ENCODE measurements at places on chromosomes 12 and 14.

GRCh38 chr12:12726555-12727093, 9.5 kb downstream of the CDKN1B start:
- DNase-seq: no peak

DNA sequence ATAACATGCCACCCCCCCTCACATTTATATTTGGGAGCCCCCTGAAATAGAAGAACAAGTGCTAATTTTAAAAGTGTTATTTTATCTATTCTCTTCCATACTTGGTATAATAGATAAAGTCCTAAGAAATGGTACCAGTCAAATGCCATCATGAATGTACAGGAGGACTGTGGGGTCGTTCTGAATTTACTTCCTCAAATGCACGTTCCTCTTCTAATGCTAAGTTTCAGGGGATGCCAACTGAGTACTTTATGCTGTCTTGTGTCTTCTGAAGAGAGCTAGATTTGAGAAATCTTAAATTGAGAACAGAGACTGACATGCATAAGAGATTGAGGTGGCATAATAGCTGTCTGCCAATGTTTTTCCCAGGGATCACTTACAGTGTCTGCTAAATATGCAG, 59.0 kb downstream of the CFAP54 start:
- no peak for DNase-seq

DNA sequence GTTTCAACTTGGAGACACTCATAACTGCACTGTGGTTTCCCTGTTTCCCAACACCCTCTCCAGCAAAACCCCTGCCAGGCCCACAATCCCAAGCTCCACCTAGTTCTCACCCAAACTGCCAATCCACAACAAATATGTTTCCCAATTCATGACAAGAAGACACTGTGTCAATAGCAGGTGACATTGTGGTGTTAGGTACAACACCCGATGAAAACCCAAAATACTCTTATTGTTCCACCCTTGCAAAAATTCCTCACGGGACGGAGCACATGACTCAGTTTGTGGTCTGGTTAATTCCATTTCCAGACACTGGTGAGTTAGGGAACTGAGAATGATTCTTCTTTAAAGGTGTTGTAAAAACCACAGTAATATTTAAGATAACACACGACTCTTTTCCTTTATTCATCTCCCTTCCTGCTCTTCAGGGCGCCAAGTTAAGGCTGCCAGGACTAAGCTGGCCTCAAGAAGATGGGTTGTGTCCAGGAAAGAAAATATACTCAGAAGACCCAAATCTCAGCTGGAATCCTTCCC, 735.5 kb downstream of the MED13L start:
- DNase-seq: no peak

- no peak for DNase-seq
Measured at GRCh38 chr12:21718403-21718802, 56.1 kb downstream of the KCNJ8 start.

DNA sequence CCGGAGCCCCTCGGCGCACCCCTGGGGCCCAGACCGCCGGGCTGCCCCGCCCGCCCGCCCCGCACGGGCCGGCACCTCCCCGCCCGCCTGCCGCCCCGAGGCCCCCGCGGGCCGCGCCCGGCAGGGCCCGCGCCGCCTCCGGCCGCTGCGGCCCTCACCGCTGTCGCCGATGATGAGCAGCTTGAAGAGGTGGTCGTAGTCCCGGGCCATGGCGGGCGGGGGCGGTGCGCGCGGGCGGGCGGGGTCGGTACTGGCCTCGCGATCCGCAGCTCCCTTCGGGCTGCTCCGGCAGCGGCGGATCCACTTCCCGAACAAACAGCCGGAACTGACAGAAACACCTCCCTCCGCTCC, at the start of gene RAB35:
Gene RAB35, minus strand, starts transcription at position 313 of the 351 bp plus-strand sequence. Its CDS starts 103 bp downstream, at position 210.
- DNase-seq: no peak

GRCh38 chr14:37369425-37369824, 171.7 kb downstream of the MIPOL1 start:
- DNase-seq: no peak

- no peak for DNase-seq
Measured at GRCh38 chr12:100403446-100403845, 46.6 kb downstream of the SLC17A8 start.

- DNase-seq: no peak
Measured at GRCh38 chr12:103241184-103241583, 254.6 kb downstream of the C12orf42 start.

DNA sequence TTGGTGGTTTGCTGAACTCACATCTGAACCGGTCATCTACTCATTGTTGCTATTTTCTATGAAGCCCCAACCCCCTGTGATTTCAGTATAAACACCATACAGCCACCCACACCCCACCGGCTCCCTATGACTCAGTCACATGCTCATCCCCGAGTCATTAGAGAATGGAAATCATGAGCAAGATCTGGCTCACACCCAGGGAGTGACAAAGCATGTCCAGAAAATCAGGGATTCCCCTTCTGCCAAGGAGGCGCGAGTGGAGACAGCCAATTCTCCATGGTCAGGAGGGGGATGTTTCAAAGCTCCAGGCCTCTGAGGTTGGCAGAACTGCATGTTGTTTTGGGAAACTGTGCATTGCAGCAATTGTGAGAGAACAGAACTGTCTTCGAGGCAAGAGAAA, 657.5 kb upstream of the TBX3 start:
- peak; percentile 25 for DNase-seq
